ENCODE measurements at places on chromosomes 4 and X.

DNA sequence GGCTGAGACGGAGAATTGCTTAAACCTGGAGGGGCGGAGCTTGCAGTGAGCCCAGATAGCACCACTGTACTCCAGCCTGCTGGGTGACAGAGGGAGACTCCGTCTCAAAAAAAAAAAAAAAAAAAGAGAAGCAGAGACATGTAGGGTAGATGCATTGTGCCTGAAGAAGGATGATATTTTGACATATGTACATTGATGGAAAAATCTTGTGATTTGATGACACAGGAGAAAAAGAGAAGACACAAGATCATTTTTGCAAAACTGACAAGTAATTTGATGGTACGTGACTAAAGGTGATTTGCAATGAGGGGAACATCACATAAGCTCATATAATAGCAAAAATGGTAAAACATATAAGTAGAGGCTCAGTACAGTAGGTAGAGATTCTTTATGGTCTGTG, 340.1 kb upstream of the FSTL5 start:
- DNase-seq: no peak

GRCh38 chrX:39381422-39381821, 580.2 kb downstream of the MID1IP1 start:
- no peak for DNase-seq

DNA sequence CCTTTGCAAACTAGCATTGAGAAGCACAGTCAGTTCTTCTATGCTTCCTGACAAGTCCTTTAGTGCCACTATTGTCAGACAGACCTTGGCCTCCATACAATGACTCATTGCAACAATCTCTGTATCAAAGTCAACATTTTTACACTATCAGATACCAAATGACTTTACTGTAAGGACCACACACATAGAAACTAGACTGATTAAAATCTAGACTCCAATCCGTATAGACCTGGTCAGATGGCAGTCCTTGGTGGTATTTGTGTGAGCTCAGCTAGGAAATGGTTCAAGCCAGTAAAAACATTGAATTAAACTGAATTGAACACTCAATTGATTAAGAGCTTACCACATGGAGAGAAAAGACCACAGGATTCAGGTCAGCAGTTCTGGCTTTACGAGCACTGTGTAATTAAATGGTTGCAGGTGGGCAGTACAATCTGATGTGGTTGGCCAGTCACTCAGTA, 549.8 kb upstream of the LCORL start:
- no peak for DNase-seq

- no peak for DNase-seq
Measured at GRCh38 chr4:2126309-2127043, 67.3 kb downstream of the NAT8L start.

DNA sequence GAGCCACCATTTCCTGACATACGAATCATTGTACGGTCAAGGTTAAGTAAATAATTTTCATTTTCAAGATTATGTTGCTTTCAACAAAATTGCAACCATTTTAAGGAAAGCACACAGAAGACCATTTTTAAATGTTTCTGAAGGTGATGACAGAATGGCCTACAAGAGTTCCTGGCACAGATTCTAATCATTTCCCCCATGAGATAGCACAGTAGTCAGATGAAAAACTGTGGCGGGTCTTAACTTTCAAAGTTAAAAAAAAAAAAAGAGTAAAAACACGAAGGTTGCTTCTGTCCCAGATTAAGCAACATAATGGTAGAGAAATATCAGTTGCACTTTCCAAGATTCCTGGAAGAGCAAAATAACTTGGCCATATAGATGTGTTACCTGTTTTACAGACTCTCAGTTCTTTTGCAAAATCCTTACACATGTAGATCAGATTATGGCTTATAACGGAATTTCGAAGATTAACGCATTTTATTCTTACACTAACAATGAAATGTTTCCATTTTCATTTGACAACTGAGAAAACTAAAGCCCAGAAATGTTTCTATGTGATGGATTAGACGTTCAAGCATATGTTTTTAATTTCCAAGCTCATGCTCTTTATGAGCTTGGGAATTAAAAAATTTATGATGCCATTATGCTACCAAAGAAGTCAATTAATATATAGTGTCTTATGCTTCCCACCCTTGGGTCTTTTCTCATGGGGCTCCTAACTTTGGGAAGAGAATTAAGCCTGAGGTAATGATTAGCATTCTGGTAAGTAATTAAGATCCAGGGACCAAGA, 335.1 kb upstream of the CLNK start:
- DNase-seq: no peak

DNA sequence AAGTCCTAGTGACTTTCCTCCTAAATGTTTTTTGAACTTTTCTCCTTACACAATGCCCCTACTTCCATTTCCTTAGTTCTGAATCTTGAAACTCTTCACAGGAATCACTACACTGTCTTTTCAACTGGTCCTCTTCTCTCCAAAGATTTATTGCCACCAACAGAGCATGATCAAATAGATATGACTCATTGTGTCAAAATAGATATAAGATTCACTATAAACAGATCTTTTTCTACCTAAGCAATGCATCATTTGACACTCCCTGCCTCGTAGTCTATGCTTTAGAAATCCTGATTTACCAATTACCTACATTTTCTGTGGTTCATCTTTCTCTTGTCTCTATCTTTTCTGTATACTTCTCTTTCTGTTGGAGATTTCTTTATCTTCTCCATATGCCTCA, 789.6 kb upstream of the SLIT2 start:
- DNase-seq: no peak

GRCh38 chr4:155143512-155143911, 64.9 kb upstream of the NPY2R start:
- no peak for DNase-seq

DNA sequence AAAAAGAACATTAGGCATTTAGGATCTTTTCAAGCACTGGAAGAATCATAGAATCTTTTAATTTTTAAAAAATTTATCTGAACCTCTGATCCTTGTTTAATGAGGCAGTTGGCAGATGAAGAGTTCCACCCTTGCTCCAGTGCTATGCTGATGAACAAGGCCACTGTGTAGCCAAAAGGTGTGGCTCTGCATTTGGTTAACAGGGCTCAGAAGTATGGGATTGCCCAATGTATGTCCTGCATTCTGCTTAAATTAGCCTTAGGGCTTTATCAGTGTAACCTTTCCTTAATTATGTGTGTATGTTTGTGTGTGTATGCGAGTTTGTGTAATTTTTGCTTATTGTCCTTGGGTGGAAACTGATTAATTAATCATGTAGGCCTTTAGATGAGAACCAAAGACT, 43.3 kb upstream of the PPM1K start:
- no peak for DNase-seq

DNA sequence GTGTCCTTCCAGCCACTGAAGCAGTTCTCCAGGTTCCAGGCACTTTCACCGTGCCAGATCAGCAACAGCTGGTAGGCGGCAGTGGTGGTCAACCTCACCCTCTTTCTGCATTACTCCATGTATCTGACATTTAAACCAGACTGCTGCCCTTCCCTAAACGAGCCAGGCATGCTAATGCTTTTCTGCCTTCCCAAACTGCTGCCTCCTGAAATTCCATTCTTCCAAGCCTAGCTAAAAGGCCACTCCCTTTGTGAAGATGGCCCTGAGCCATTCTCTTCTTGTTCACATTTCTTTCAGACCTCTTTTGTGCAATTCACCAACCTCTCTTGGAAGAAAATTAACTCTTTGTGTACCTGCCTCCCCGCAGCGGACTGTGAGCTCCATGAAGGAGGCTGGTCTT, 73.7 kb downstream of the CHST7 start:
- DNase-seq: no peak

DNA sequence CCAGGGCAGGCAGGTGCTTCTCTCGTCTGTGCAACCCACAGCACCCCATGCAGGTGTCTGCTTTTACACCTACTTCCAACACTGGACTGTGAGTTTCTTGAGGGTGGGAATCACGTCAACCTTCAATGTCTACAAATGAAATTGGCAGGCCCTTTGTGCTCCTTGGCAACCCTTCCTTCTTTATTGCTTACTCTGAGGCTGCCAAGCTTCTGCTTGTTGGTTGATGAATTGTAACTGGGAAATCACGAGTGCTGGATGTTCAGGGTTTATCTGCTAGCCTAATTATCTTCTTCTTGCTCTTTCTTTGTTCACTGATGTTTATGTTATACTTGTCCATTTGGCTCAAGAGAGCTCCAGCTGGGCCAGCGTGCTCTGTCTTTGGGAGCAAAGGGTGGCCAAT, 2.5 kb upstream of the DGAT2L6 start:
- no peak for DNase-seq

DNA sequence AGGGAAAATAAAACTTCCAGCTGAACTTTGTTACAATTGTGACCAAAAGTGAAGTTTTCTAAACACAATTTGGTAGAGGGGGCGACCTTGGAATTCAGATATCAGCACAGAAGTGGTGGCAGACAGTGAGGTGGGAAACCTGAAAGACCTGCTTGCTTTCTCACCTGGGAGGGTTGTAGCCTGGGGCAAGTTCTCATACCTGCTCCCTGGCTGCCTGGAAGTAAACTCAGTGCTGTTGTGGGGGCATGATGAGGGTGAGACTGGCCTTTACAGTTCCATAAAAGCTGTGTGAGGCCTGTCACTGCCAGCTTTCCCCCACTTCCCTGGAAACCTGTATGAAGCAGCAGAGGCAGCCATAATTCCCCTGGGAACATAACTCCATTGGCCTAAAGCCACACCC, 1180.2 kb downstream of the FAM133A start:
- no peak for DNase-seq

- DNase-seq: no peak
Measured at GRCh38 chrX:72245461-72246089, 6.7 kb upstream of the ERCC6L start.

- DNase-seq: peak; percentile 44
Measured at GRCh38 chr4:87093443-87094123, 126.8 kb downstream of the KLHL8 start.

GRCh38 chr4:184641022-184641421, 8.2 kb downstream of the CASP3 start:
- DNase-seq: no peak

DNA sequence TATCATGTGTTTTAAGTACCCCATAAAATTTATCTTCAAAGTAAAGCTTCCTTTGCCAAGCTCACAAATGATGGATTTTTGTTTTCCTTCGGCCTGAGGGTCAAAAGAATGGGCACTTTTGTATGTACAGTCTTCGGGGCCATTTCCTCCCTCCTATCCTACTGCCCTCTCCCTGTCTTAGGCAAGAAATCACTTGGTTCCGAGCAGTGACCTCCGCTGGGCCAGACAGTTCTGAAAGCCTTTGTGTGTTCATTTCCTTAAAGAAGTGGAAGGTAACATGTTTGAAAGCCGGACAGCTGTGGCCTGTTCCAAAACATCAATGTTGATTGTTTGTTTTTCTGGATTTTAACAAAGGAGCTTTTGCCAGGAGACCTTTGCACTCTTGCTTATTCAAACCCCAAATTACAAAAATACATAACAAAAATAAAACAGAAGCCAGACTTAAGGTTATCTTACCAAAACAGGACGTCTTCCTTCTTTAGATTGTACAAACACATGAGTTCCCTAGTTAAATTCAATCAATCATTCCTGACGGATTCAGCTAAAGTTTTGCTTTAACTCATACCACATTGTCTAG, 110.6 kb upstream of the LIMCH1 start:
- no peak for DNase-seq

DNA sequence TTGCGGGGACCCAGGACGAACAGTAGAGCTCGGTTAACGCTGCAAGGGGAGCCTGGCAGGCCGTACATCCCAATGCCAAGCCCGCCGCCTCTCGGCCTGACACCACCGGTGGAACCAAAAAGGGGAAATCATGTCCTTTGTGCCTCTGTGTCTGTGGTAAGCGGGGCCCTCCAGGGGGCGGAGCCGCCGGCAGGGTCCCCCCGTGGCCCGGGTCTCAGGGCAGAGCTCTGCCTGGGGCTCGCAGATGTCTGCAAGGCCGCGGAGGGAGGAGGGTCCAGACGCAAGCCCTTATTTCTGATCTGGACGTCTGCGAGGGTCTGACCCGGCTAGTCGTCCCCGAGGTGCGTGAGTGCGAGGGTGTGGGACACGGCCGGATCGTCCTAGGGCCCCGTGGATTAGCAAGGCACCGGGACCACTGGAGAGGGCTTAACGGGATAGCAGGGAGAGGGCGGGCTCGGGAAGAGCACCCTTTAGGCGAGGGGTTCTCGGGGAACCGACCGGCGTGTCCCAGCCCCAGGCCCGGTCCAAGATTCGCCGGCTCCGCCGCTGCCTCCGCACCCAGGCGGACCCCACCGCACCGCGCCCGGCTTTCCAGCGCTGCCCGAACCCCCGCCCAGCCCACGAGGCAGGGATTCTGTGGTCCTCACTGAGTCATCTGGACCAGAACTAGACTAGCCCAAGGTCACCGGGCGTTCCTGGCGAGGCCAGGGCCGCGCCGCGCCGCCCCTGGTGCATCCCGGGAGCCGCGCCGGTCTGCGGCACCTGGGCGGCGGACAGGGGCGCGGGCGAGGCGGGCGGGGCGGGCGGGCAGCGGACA, 863 bp upstream of the FAM193A start:
- peak; percentile 63 for DNase-seq

- no peak for DNase-seq
Measured at GRCh38 chr4:38728631-38729141, 54.1 kb downstream of the TLR10 start.

DNA sequence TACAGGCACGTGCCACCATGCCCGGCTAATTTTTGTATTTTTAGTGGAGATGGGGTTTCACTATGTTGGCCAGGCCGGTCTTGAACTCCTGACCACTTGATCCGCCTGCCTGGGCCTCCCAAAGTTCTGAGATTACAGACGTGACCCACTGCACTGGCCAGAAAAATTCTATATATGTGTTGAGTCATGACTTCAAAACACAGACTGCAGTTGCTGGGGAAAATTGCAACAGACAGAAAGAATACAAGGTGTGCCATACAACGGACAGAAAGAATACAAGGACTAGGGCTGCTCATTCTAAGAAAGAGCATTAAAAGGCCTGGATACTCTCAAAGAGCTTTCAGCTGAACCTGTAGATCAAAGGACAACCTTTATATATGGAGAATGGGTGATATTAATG, 109.6 kb upstream of the ACSL4 start:
- DNase-seq: no peak

DNA sequence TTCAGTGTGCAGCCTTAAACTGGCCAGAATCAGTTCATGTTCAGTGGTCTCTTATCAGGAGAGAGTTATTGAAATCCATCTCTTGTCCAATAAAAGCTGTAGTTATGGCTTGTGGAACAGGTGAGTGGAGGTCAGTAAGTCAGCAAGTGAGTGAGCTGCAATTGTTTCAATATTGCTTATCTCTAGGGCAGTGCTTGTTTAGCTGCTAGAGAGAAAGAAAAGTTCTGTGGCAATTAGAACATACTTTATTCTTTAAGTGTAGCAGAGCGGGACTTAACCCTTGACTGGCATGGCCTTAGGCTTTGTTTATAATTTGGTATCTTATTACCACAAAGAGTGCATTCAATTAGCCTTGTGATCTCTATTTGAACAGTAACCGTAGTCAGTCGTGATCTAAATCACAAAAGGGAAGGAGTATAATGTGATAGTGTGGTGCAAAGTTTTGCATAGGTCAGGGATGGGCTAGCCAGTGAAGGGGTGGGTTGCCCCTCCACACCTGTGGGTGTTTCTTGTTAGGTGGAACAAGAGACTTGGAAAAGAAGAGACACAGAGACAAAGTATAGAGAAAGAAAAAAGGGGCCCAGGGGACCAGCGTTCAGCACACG, 6.9 kb upstream of the ETDC start:
- no peak for DNase-seq

GRCh38 chrX:47311932-47312774, 58.2 kb upstream of the ZNF157 start:
- peak; percentile 5 for DNase-seq

- no peak for DNase-seq
Measured at GRCh38 chr4:67104145-67104544, 441.2 kb downstream of the CENPC start.

- no peak for DNase-seq
Measured at GRCh38 chr4:98571161-98571786, 87.1 kb downstream of the TSPAN5 start.

Data from stimulated activated naive B cell treated with anti-CD40 and anti-IgM and Interleukin-4, amounts not matched to agents 10 μg/mL and 1 μg/mL and 100 μg/mL, for 72 hours (primary cell).